Naive thymus-derived CD8-positive, alpha-beta T cell (primary cell): ENCODE measurements at places on chromosomes 1 and 21.

- DNase-seq, result no peak
Observed at GRCh38 chr1:236639686-236640085, 35.4 kb upstream of the HEATR1 start.

GRCh38 chr1:178533121-178533946 lies 20.4 kb downstream of the TEX35 start:
- DNase-seq, result no peak

DNA sequence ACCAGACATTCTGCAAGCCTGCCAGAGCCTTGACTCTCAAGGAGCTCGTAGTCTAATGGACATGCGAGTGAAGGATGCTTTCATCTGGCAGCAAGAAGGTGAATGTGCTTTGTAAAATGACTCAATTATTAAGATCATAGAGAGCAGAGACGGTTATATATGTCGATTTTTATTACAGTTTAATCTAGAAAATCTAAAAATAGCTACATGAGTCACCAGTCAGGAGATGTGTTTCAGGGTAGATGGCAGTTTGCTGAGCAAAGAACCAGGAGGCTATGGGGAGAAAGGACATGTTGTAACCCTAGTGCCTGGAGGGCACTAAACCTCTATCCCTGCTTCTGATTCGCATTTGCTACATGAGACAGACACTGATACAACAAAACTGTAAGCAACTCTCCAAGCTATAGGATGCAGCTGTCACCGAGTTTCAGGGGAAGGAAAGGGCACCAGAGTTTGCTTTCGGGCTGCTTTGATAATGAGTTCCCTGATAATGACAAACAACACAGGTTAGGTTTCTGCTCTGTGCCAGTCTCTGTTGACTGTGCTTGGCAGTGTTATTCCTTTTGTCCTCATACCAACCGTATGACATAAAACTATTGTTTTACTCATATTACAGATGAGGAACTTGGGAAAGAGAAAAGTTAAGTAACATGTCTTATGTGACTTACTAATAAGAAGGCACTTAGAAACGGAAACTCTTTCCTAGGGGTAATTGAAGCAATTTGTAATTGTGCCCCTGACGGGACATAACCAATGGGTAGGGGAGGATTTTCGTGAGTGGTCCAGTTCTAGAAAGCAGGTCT lies 43.2 kb downstream of the C1orf198 start:
- no peak for DNase-seq

GRCh38 chr1:99660496-99660895 lies 14.6 kb downstream of the PALMD start:
- DNase-seq, result no peak

DNA sequence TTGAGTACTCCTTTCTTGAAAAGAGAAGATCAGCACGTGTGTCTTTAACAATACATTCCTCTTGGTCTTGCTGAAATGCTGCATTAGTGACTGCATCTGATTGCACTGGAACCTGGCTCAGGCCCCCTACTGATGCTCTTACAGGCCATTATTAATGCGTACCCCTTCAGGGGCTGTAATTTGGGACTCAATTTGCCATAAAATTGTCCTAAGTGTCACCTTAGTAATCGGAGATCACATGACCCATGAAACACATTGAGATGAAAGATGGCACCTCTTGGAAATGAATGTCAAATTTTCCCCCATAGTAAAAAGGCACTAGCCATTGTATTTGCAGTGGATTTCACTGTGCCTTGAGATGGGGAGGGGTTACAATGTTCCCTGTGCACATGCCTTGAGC lies 563.3 kb downstream of the KIF26B start:
- no peak for DNase-seq

- DNase-seq, result no peak
Observed at GRCh38 chr1:100989306-100990077, 36.1 kb downstream of the DPH5 start.

DNA sequence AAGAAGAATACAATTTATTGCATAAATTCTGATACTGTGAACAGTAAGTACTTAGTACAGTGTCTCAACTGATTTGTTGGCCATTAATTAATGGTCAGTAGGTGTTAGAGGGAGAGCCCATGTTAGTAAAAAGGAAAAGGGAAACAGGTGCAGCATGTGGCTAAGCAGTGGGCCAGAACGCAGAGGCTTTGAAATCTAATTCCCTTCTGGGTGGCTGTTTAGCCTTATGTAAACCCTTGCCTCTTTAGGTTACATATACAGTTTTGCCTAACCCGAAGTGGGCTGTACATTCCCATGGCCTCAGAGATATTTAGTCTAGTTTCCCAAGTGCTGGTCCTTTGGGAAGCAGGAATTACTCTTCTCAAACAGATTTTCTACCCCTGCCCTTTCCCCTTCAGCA lies 43.5 kb upstream of the BCL9 start:
- DNase-seq, result no peak

GRCh38 chr1:219159946-219160645 lies 13.6 kb upstream of the LYPLAL1 start:
- DNase-seq, result no peak

GRCh38 chr21:45169001-45169400 lies 94.6 kb downstream of the ADARB1 start:
- DNase-seq, result no peak

DNA sequence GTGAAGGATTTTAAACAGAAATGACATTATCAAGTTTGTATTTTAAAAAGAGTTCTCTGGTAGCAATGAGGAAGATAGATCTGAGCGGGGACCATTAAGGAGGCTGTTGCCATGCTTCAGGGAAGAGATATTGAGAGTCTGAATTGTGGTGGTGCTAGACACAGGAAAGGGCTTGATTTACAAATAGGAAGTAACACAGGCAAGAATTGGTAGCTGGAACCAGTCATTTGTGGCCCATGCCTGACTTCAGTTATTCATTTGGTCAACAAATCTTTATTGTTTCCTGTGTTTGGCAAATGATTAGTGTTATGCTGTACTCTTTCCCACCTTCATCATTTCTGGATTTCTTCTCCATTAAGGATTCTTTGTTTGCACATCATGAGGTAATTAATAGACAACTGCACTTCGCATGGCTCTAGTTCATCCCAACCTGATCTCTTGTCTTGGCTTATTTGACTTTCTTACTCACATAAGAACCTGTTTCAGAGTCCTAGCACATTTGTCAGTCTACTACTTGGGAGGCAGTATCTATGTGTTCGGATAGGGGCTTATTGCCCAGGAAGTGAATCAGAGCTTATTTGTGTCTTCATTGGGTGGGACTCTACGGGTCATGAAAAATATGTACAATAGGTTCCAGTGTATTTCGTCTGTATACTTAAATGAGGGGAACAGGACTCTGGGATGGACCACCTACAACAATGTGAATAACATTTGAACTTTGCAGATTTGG lies 32.3 kb downstream of the EEIG2 start:
- DNase-seq, result no peak

DNA sequence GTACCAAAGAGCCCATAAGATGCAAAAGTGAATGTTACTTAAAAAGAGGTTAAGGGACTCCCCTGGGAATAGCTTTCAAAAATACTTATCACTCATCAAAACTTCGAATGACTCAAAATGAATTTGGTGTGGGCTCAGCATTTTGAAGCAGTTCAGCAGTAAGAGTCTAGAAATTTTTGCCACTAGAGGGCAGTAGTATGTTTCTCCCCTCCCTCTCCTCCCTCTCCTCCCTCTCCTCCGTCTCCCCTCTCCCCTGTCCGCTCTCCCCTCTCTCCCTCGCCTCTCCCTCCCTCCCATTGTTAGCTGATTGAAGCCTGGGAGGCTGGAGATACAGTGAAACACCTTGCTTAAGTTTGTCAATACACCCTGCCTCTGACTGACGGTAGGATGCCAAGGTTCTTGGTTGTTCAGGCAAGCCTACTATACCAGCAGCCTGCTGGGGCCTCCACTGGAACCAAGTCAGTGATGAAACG lies 70.8 kb upstream of the TENT5C start:
- no peak for DNase-seq

GRCh38 chr1:222618880-222619596 lies 1.1 kb downstream of the MIA3 start:
- no peak for DNase-seq

GRCh38 chr1:13700521-13701270 lies 708 bp downstream of the PRDM2 start:
- DNase-seq, result peak; percentile 52

DNA sequence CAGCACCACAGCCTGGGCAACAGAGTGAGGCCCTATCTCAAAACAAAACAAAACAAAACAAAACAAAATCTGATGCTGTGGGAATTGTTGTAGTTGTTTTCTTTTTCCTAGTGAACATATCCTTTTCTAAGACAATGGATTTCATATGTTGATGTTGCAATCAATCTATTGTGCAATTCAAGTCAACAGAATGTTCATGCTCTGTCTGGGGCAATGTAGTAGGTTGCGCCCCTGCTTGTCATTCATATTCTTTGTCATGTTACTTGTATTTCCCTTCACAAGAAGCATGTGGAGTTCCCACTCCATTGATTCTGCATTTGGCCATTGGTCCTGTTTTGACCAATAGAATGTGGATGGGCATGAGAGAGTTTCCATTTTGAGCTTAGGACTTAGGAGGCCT lies 223.9 kb downstream of the DUSP10 start:
- no peak for DNase-seq
